ENCODE measurements at places on chromosomes 5 and 9.

- no peak for DNase-seq
Observed at GRCh38 chr9:137396227-137396626, 26.7 kb downstream of the EXD3 start.

DNA sequence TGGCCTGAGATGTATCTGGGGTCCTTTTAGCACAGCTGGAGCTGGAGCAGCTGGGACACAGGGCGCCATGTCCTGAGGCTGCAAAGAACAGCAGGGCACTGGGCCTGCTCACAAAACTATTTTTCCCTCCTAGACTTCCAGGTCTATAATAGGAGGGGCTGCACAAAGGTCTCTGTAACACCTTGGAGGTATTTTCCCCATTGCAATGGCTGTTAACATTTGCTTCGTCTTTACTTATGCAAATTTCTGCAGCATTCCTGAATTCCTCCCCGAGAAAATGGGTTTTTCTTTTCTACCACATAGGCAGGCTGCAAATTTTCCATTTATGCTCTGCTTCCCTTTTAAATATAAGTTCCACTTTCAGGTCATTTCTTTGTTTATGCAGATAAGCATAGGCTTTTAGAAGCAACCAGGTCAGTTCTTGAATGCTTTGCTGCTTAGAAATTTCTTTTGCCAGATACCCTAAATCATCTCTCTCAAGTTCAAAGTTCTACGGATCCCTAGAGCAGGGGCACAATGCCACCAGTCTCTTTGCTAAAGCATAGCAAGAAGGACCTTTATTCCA is 130.8 kb downstream of the PCSK1 start:
- DNase-seq, result no peak

DNA sequence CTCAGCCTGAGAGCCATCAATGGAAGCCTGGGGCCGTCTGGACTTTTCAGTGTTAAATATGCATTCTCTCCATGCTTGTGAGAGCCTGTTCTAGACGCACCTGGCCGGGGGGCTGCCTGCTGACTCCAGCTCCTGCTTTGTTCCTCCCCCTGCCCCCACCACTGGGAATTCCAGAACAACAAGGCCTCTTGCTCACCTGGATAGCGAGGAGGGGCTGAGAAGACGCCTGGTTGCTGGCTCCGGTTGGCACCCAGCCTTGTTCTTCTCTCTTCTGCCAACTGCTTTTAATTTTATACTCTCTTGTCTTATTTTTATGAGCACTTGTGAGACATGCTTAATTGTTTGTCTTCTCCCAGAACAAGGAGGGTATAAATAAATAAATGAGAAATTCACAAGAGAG is 15.0 kb upstream of the RAPGEF1 start:
- no peak for DNase-seq

DNA sequence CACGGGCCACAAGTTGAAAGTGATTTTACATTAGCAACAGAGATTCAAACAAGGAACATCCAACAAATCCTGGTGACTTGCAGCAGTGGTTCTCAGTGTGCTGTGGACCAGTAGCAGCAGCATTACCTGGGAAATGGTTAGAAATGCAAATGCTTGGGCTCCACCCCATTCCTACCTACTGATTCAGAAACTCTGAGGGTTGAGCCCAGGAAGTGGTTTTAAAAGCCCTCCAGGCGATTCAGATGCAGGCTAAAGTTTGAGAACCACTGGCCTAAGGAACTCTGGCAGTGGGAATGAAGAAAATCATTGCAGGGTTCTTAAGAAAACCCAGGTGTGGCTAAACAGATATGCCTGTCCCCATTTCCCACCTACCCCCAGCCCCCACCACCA is 398.8 kb downstream of the ENC1 start:
- no peak for DNase-seq

GRCh38 chr9:127035948-127036347 is 86.5 kb downstream of the ANGPTL2 start:
- DNase-seq, result peak; percentile 79

DNA sequence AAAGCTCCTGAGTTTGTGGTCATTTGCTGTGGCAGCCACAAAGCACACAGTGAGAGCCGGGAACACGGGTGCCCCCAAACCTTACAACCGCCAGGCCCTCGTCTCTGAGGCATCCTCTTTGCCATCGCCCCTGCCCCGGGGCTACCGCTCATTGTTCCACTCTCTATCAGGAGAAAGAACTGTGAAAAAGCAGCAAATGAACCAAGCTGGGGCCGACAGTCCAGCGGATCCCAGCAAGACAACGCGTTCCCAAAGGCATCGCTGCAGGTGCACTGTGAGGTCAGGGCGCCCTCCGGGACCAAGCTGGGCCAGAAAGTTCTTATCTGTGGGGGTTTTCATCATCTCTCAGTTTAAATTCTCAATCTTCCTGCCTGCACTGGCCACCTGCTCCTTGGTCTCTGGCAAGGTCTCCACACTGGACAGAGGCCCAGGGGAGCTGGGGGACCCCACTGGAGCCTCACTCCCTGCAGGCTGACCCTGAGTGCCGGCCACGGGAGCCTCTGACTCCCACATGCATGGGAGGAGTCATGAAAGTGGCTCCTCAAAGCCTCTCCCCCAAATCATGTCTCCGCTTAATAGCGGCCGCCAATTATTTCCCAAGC is 32.1 kb downstream of the VAV2 start:
- peak; percentile 25 for DNase-seq

- DNase-seq, result no peak
Observed at GRCh38 chr5:90899014-90899604, 340.5 kb downstream of the ADGRV1 start.

Data from ovary (tissue), 10 donors.